ENCODE measurements at places on chromosomes 3 and 15.

GRCh38 chr3:28118087-28118486 is 123.3 kb upstream of the CMC1 start:
- DNase-seq, result no peak

DNA sequence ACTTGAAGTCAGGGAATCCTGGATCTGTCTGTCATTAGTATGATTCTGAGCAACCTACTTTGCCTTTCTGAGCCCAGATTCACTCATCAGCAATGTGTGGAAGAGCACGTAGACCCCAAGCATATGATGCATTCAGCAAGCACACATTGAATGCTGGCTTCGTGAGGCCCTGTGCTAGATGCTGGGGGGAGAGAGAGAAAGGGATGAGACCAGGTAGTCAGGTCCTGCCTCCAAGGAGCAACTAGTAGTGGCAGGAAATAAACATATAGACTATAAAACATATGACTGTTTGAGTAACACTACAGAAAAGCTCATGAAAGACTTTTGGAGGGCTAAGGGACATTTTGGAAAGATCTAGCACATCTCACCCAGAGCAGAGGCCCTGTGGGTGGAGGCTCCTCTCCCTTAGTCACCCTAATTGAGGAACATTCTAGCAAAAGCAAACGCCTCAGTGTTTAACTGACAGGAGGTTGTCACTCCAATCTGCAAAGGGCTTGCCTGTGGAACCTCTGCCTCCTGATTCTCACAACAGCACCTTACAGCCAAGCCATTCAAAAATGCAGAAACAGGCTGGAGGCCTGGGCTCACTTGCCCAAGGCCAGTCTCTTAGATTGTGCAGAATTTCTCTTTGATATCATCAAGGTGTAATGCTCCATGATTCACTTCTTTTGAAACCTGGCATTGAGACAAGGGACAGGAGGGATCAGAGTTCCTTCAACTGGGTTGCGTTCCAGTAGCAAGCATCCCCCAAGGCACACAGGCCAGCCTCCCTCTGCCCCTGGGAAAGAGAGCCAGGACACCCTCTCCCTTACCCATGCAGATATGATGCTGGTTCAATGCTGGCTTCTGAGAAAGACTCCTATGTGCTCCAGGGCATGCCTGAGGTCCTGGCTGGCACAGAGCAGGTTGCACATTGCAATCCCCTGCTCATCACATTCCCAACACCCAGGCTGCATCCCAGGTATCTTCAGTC is 26.1 kb downstream of the STARD5 start:
- DNase-seq, result no peak

- no peak for DNase-seq
Observed at GRCh38 chr3:178369006-178369405, 167.2 kb upstream of the KCNMB2 start.

DNA sequence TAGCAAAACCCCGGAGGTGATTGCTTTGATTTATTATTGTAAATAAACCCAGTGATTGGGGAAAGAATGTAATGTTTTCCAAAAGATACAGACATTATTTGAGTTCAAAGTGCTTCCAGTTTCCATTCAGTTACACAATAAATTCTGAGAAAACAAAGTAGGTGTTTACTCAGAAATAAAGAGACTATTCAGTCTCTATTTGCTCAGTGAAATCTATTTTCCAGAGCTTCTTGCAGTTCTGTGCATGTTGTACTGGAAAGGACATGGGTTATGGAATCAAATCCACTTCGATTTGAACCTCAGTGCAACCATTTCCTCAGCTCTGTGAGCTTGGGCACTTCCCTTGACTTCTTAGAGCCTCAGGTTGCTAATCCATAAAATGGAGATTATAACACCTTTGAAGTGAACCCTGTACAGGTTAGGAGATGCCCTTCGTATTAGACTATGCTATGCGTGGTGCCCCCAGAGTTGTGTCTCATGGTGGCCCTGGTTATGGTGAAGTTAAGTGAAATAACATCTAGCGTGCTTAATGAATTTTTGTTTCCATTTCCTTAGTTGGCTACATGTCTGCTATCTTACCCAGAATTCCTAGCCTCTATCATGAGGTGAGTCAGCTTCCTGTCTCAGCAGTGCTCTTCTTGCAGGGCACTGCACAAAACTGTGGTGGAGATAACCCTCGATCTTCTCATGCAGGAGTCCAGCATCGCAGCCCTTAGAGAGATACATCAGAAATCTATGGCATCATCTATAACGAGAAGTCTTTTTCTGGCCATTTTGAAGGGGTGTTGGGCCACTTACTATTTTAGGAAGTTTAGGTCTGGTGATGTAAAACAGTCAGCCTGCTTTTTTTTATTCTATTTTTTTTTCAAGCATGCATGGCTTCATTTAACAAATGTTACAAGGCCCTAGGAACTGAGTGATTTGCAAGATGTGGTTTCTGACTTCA is 97.7 kb downstream of the RPL39L start:
- DNase-seq, result no peak

GRCh38 chr15:40943764-40944365 is 9.4 kb upstream of the CHAC1 start:
- DNase-seq, result no peak

DNA sequence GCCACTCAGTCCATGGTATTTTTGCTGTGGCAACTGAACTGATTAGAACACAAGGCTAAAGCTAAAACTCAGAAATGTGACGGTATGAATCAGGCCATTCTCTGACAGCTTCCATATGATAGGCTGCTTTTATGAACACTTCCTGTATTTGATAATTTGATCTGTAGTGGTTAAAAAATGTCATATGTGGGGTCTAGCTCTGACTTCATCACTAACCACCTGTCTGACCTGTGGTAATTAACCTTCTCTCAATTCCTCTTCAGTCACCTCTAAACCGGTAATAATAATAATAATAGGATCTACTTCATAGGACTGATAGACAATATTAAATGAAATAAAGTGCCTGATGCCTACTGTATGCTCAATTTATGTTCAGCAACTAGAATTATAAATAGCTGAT is 223.2 kb downstream of the MBNL1 start:
- DNase-seq, result no peak

DNA sequence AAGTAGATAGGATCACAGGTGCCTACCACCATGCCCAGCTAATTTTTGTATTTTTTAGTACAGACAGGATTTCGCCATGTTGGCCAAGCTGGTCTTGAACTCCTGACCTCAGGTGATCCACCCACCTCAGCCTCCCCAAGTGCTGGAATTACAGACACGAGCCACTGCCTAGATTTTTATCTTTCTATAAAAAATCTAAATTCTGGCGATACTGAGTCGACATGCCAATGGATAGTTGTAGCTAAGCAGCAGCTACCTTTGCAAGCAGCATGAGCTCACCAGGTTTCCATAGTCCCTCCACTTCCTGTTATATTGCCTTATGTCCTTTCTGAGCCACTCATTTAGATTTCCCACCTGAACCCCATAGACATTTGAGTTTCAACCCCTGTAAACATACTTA is 13.1 kb upstream of the FMN1 start:
- no peak for DNase-seq
